ENCODE measurements at places on chromosomes 3 and 15.

GRCh38 chr15:70235347-70235746, 137.6 kb upstream of the TLE3 start:
- no peak for DNase-seq

GRCh38 chr15:24772686-24773373, 97.3 kb downstream of the NPAP1 start:
- DNase-seq = peak; percentile 49

GRCh38 chr15:76098685-76099084, 38.9 kb downstream of the TMEM266 start:
- DNase-seq = no peak

GRCh38 chr15:38389924-38390542, 63.9 kb upstream of the FAM98B start:
- DNase-seq = peak; percentile 42

- DNase-seq = no peak
These were observed 15.1 kb upstream of the CBLB start for GRCh38 chr3:105883798-105884377.

GRCh38 chr3:16257309-16257708, 7.4 kb downstream of the DPH3 start:
- no peak for DNase-seq

- no peak for DNase-seq
These were observed 13.3 kb upstream of the SH3BP5 start for GRCh38 chr3:15345608-15346137.

DNA sequence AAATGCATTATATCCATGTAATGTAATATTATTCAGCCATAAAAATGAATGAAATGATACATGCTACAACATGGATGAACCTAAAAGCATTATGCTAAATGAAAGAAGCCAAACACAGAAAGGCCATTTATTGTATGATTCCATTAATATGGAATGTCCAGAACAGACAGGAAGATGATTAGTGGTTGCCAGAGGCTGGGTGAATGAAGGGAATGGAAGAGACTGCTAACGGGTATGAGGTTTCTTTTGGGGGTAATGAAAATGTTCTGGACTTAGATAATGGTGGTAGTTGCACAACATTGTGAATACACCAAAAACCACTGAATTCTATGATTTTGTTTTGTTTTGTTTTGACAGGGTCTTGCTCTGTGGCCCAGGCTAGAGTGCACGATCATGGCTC, 61.6 kb upstream of the MAP4 start:
- no peak for DNase-seq

GRCh38 chr3:107512108-107512507, 10.7 kb upstream of the BBX start:
- DNase-seq = no peak

GRCh38 chr3:174101244-174101643, 703.7 kb downstream of the NLGN1 start:
- no peak for DNase-seq

- no peak for DNase-seq
These were observed 37.4 kb downstream of the ADCY5 start for GRCh38 chr3:123411340-123412040.

DNA sequence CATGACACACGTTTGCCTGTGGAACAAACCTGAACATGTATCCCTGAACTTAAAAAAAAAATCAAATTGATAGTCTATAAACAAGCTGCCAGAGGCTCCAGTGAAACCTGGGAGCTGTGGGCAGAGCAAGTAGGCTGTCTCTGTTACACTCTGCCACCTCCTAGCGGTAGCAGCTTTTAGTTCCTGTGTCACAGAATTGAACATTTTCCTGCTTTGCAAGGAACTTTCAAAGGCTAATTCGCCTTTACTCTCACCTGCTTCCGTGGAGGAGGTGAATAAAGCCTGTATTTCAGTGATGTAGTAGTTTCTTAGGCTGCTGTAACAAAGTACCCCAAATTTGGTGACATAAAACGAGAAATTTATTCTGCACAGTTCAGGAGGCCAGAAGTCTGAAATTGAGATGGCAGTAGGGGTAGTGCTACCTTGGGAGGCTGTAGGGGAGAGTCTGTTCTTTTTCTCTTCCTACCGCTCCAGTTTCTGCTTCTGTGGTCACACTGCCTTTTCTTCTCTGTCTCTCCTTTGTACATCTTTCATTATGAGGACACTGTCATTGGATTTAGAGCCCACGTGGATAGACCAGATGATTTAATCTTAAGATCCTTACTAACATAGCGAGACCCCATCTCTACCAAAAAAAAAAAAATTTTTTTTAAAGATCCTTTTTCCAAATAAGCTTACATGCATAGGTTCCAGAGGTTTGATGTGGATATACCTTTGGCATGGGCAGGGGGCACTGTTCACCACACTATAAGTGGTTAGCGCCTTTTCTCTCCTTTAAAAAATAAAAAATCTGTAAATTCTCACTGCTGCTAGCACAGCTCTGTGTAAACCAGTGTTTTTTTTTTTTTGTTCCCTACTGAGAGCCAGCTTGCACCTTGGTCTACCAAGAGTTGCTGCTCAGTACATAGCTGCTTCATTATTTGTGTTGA, 25.3 kb downstream of the FBXO22 start:
- no peak for DNase-seq

- no peak for DNase-seq
These were observed 283.8 kb upstream of the RGMA start for GRCh38 chr15:93372865-93373223.

DNA sequence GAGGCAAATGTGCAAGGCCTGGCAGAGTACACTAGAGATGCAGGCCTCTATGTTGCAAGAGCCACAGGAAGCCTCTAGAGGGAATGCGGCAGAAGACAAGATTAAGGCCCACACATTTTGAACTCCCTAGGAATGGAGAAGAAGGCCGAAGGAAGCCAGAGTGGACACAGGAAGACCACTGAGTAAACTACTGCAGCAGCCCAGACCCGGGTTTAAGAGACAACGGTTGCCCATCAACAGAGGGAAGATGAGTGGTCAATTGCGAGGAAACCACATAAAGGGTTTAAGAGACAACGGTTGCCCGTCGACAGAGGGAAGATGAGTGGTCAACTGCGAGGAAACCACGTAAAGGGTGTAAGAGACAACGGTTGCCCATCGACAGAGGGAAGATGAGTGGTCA, 14.6 kb downstream of the CHSY1 start:
- DNase-seq = no peak

DNA sequence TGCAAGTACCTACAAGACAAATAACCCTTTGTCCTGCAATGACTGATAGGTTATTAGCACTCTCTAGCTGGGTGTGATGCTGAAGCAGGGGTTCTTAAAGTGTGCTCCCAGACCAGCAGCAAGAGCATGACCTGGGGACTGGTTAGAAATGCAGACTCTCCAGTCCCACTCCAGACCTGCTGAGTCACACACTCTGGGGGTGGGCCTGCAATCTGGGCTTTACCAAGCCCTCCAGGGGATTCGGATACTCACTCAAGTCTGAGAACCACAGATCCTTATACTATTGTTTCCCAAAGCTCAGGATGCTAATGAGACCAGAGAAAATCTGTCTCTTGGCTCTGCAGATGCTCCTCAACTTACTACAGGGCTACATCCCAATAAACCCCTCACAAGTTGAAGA, 142.1 kb upstream of the RAD18 start:
- no peak for DNase-seq

GRCh38 chr3:39103324-39103693, 4.1 kb downstream of the GORASP1 start:
- no peak for DNase-seq

DNA sequence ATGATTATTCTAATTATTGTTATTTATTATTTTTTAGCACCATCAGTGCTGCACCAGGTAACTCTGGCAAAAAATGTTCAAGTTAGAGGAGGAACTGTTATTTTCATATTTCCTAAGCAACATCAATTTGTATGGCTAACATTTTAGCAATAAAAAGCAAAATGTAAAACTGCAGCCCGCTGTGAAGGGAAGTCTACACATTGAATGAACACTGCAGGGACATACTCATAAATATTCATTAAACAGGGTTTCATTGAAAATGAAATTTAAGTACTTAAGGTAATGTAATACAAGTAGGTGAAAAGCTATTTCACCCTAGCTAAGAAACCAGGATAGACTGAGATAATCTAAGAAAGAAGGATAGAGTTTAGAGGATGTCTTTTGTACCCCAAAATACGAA, 532.7 kb downstream of the NLGN1 start:
- DNase-seq = no peak

- DNase-seq = no peak
These were observed 1.8 kb upstream of the CEP97 start for GRCh38 chr3:101722394-101723173.

DNA sequence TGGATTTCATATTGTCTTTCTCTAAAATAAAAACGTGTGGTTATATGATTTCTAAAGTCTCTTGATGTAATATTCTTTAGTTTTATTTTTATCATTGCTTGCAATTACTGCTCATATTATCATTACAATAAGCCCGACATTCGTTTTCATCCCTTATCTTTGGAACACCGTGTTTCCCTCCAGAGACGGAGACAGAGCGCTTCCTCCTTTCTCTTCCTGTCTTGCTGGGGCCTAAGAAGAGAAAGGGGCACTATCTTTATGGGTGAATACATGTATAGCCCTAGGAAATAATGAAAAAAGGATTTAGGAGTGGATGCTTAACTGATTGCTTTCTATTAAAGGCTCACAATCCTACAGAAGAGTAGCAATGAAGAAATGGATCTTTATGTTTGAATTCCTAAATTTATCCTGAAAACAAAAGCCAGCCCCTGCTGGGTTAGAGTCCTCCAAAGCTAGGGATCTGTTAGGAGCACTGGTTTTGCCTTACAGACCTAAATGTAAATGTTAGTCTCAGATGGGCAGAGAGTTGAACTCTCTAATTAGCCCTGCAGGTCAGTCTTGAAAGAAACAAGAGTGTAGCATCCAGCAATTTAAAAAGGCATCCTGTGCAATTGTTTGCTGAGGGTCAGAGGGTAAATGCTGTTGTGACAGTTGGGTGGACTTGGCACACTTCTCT, 145.1 kb downstream of the TP63 start:
- no peak for DNase-seq

- no peak for DNase-seq
These were observed 80.0 kb downstream of the USP13 start for GRCh38 chr3:179732661-179733348.

DNA sequence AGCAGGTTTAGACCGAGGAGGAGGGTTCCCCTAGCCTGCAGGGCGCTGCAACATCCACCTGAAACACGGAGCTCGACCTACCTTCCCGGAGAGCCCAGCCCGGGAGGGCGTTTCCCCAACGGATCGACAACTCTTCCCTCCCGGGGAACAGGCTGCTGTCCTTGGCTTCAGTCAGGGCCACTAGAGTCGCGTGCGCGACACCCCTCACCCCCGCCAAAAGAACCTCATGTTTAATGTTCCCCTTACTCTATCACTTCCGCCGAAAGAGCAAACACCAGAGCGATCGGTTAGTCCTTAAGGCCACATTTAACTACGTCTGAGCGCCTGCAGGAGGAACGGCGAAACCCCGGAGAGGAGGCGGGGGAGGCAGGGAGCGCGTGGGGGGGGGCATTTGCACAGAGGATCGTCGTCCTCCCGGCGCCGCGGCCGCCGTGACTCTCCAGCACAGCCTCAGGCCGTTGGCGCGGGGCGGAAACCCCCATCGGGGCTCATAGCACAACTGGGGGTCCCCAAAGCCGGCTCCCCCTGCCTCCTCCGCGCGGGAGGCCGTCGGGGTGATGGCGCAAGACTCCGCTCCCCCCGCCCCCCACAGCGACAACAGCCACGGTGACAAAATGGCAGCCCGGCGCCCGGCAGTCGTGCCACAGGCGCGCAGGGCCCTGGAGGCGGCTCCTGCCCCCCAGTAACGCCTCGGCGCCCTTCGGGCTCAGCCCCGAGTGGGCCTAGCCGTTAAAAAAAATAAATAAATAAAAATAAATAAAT, 3.2 kb downstream of the ANP32A start:
- peak; percentile 63 for DNase-seq

GRCh38 chr15:75532413-75533250, 46.5 kb downstream of the PTPN9 start:
- DNase-seq = no peak

DNA sequence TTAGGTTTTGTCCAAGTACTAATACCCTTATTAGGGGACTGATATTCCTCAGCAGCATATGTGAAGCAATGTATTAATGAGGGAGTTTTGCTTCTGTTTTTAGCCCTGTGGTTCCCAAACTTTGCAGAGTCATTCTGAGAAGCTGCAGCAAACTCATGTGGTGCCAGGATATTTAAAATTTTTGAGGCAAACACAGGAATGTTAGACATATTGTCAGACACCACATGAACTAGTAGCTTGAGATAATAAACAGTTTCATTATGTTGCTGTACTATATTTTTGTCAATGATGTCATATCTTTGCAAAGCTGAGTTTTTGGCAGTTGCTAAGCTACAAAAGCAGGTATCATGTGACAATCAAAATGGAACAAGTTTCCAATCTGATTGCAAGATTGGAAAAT, 36.6 kb downstream of the ATP6V1A start:
- DNase-seq = no peak

DNA sequence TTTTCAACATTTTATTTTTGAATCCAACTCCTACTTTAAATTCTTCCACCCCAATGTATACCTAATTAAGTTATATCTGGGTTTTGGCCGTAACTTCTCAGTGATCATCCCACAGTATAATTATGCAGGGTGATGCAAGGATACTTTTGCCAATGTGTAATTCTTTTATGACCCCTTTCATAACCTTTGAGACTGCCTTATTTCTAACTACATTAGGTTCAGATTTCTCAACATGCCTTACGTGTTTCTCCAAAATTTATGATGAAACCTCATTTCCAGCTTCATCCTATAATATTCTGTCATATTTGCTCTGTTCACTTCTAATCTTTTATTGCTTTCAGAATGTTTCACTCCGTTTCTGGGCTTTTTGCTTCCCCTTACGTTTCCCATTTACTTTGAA, 1229.6 kb upstream of the ALCAM start:
- DNase-seq = no peak

DNA sequence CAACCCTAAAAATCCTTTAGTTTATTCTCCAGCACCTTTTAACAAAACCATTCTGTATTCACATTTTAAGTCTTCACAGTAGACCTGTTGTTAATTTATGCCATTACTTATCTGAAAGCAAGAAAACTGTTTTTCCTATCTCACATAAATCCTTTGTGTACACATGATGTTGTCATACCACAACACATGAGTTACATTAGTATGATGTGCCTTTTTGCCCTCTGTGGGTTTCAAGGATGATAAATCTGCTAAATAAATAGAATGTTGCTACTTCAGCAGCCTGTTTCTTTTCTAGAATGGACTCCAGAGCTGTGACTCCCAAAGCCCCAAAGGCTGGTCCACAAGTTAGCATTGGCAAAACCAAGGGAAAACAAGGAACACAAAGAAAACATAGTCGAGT, 151.6 kb downstream of the SERPINI1 start:
- DNase-seq = no peak

GRCh38 chr3:51669241-51670052, 1.6 kb upstream of the TEX264 start:
- peak; percentile 86 for DNase-seq

DNA sequence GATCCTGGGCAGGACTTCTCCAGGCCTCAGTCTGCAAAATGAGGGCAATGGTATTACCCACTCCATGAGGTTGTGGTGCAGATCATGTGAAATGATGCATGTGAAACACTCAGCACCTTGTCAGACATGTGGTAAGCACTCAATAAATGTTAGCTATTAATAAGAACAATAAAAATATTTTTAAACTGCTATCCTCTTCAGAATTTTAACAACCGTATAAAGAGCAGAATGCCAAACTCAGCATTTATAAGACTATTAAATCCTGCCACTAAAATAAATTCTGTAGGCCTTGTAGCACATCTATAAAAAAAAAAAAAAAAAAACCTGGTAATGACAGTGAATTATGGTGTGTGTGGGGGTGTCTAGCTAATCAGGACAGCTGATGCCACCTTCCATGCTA, 213.9 kb upstream of the UMPS start:
- DNase-seq = no peak

Data from stimulated activated CD4-positive, alpha-beta T cell treated with anti-CD3 and anti-CD28 coated beads, TNF-alpha, amount 100 ng/mL, for 24 hours (primary cell).